NCI-H1436 (cell line): ENCODE measurements at places on chromosomes 6 and 20.
A peak's percentile ranks its signal among the peaks of the same experiment; 100 is the strongest.

- no peak for DNase-seq
Observed at GRCh38 chr6:168105813-168106632, 27.0 kb upstream of the FRMD1 start.

- DNase-seq = no peak
Observed at GRCh38 chr6:142408409-142408808, 106.6 kb downstream of the ADGRG6 start.

DNA sequence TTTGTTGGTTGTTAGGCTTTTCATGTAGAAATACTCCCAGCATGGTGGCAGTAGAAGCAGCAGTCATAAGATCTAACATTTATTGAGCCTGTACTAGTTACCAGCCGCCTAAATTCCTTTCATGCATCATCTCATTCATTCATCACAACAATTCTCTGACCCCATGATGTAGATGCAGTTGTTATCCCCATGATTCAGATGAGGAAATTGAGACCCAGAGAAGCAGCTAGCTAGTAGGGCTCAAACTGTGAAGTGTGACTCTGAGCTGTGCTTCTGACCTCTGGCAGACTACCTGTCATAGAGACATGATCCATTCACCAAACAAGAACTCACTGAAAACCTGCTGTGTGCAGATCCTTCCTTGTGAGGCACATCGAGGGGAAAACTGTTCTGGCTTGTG lies 16.9 kb downstream of the RREB1 start:
- DNase-seq = no peak

GRCh38 chr6:155955038-155955437 lies 499.4 kb upstream of the NOX3 start:
- DNase-seq = no peak

- no peak for DNase-seq
Observed at GRCh38 chr6:157283330-157283898, 39.9 kb downstream of the TMEM242 start.

- DNase-seq = no peak
Observed at GRCh38 chr6:10411131-10411970, 3.5 kb downstream of the TFAP2A start.

- peak; percentile 78 for DNase-seq
Observed at GRCh38 chr6:26571592-26572296, 25.0 kb upstream of the ABT1 start.

DNA sequence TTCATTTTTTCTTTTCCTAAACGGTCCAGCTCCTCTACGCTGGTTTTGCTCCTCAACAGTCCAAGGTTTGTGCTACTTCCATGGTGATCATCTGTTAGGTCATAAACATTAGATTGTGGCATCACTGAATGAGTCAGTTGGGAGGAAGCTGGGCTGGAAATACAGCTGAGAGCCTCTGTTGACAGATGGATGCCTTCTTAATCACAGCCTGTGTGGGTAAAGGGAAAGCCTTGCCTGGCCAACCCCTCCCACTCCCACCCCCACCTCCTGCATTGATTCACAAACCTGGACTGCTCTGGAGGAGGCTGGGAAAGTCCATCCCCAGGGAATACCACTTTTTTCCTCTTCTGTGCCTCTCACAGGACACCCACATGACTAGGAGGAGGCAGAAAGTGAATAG lies 180.6 kb upstream of the CCN2 start:
- DNase-seq = no peak
